ENCODE measurements at places on chromosomes 3 and 15.

GRCh38 chr3:24235121-24235520, 259.5 kb downstream of the THRB start:
- peak; percentile 73 for DNase-seq

DNA sequence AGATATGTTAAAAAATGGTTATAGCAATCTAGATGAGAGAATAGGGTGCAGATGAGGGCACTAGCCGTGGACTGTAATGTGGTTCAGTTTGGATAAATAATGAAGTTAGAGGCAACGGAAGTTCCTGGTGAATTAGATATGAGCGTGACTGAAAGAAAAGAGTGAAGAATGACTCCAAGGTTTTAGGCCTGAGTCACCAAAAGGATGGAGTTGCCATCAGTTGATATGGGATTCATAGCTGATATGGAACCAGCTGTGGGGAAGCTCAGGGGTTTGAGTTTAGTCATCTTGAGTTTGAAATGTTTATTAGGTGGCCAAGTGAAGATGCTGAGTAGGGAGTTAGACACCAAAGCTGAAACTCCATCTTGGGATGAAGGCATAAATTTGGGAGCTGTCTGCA, 66.2 kb downstream of the SSR3 start:
- no peak for DNase-seq

DNA sequence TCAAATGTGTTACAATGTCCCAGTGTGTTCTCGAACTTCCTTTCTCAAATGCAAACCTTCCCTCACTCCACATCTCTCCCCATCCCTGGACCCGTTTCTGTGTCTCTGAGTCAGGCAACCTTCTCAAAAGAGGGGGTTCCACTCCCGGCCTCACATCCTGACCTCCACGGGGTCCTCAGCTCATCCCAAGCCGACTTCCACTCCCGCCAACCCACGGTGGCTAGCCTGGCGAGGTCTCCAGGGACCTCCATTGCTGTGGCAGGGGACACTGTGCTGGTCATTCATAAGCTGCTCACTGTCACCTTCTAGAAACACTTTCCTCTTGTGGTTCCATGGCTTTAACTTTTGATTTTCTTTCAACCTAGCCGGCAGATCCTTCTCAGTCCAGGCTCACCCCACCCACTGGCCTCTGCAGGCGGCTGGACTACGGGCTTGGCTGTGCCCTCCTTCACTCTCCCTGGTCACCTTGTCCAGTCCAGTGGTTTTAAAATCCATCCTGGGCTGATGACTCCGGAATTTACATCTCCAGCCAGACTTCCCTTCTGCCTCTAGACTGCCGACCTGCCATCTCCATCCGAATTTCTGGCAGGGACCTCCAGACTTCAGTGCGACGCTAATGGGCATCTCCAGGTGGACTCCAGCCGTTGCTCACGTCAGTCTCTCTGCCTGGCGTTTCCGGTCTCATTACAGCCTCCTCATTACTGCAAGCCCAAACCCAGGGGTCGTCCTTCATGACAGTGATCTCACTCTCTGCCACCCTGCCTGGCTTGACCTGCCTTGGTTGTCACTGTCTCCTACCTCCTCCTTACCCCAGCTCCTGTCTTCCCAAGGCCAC, 20.0 kb downstream of the ABTB1 start:
- no peak for DNase-seq

DNA sequence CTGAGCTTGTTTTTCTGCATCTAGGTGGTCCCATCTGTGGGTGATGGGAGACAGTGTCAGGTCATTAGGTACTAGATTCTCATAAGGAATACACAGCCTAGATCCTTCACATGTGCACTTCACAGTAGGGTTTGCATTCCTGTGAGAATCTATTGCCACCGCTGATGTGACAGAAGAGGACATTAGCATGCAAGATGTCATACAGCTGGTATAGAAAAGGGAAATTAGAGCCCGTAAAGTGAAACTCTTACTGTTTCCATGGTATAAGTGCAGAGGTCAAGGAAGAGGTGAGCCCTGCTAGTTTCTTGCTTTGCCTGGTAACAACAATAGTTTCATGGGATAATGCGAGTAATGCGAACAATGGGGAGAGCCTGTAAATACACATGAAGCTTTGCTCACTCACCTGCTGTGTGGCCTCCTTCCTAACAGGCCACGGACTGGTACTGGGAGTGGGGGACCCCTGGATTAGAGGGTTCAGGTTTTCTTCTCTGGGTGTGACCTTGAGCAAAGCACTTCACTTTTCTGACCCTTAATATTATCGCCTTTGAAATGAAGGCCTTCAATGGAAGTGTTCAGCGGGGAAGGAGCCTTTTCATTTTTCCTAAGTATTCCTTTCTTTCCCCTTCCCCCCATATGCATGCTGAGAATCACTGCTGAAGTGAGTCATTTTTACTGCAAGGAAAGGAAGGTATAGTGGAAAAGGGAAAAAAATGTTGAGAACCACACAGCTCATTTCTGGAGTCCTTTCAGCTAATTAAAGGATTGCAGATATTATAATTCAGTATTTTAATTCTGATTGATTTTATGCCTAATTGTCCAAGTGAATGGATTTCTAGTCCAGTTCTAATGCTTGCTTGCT, 286.4 kb downstream of the UBE2E2 start:
- no peak for DNase-seq

DNA sequence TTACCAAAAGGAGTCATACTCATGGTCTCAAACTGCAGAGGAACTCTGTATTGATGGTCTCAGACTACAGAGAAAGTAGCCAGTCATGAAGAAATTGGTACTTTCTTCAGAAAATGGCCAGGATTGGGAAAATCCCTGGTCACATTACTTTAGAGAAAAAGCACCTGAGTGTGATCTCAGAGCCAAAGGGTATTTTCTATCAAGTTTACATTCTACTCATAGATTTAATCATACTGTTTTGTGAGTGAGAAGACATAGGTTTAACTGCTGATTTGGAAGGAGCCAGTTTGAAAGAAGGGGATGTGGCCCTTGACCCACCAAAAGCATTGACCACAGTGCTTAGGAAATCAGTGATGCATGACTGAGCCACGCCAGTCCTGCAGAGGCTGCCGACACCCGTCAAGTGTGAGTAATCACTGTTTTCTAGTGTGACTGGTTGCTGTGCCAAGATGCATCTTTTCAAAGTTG, 203.6 kb downstream of the AKAP13 start:
- DNase-seq = no peak

DNA sequence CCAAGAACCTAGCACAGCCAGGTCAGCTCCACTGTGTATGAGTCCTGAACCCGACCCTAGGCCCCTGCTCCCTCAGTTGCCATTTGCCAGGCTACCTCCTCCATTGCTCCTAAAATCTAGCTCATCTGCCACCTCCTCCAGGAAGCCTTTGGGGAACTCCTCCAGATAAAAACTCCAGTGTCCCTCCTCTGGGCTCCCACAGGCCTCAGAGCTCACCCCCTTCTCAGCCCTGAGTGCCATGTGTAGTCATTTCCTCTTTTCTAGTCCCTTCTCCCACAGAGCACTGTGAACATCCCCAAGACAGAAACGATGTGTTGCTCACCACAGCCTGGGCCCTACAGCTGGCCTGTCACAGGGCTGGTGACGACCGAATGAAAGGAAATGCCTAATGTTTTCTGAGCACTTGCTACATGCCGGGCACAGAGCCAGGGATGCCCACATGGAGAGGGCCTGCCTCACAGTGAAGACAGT, 61.0 kb downstream of the IQSEC1 start:
- DNase-seq = no peak

- DNase-seq = no peak
These were observed 972 bp downstream of the UBA5 start for GRCh38 chr3:132661101-132661500.

DNA sequence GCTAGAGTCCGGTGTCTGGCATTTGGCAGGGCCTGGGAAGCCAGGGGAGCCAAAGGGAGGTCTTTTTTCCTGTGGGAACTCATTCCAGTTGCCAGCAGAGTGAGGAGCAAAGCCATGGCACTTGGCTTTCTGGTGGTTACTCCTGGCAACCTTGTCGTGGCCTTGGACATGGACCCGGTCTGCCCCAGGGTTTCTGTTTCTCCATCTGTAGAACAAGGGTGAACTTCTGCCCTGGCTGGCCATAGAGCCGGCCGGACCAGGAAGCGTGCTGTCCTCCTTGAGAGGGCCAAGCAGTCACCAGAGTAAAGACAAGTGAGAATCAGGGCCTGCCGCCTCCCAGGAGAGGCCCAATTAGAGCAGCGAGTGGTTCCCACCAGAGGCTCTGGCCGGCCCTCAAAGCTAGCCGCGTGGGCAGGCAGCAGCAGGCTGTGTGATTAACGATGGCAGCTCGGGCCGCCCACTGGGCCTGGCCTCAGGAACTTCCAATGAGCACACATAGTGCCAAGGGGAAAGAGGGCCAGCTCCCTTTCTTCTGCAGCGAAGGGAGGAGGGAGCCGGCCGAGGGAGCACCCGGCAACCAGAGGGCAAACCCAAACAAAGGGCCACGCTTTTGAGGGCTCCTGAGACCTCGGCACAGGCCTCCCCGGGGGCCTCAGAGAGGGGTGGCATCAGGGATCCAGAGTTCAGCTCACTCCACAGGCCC, 29.1 kb upstream of the ELP6 start:
- no peak for DNase-seq

- DNase-seq = no peak
These were observed 344.8 kb upstream of the GRM7 start for GRCh38 chr3:6516143-6516542.

DNA sequence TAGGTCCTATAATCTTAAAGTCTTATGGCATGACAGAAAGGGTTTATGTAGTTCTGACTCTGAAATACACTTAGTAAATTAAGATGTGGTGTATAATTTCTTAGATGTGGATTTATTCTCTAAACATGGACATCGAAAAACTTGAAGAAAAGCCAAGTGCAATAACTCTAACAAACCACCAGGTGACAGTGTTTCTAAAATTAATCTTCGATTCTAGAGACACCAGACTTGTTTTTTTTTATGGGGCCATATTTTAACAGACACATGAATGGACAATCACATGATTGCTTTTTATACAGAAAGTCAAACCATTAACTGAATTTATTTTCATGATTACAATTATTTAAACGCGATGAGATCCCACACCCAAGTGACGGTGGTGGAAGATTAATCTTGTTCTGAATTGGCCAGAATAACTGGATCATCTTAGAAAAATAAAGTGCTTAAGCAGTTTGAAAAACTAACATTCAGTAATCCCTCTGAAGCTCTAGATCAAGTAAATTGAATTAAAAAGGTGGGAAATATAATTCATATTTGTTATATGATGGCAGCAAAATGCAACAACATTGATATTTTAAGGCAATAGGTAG, 305.1 kb downstream of the LSAMP start:
- DNase-seq = no peak

- no peak for DNase-seq
These were observed 36.9 kb upstream of the FRMD4B start for GRCh38 chr3:69422751-69423150.

GRCh38 chr3:69360690-69361089, 25.2 kb downstream of the FRMD4B start:
- DNase-seq = no peak

- no peak for DNase-seq
These were observed 151.3 kb downstream of the CFAP20DC start for GRCh38 chr3:58898513-58898912.

- DNase-seq = peak; percentile 82
These were observed 187.7 kb downstream of the SATB1 start for GRCh38 chr3:18237251-18238005.

DNA sequence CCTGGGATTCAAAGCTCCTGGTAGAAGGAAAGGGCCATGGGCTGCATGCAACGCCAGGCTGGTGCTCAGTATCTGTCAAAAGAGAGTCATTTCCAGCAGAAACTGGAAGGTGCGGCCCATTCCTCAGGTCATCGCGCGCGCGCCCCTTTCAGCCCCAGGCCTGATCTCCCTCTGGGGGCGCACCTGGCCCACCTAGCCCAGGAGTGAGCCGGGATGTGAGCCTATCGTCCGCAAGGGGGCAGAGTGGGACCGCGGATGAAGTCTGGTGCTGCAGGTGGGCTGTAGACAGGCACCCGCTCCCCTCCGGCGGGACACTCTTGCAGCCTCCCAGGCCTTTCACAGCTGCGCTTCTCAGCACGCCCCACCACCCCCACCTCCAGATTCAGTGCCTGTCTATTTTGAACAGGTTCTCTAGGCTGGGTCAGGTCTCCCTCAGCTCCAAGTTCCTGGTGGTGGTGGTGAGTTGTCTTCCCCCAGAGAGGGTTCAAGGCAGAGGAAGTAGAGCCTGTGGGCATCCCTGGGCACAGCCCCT, 5.8 kb upstream of the RPL29 start:
- no peak for DNase-seq

DNA sequence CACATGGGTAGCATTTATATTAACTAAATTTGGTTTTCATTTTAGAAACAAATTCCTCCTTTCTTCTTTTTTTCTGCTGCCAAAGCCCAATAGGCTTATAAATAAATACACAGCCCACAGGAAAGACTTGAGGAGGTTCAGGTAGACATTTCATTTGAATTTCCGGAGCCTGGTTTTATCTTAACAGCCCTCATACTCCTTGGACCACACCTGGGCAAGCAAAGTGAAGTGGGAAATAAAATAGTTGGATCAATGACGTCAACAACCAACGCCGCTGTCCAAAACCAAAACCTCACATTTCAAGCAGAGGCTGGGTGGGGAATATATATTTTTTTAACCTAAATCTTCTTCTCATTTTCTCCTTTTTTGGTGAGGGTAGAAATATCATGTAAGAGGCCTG, 53.2 kb downstream of the RFTN1 start:
- no peak for DNase-seq

DNA sequence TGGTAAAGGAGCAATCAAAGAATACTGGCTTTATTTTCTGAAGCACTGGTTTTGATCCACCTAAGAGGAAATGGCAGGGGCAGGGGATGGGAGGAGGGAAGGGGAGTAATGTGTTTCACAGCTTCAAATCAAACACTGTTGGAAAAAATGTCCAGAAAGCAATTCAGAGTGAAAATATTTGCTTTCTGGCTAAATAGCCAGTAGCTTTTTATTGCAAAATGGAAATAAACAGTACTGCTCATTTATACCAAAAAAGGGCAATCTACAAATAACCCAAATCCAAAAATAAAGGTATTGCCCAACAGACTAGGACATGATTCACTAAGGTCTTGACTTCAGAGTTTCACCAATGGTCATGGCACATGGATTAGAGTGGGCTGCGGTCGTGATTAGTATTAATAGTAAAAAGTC, 279.3 kb upstream of the THBS1 start:
- DNase-seq = no peak

DNA sequence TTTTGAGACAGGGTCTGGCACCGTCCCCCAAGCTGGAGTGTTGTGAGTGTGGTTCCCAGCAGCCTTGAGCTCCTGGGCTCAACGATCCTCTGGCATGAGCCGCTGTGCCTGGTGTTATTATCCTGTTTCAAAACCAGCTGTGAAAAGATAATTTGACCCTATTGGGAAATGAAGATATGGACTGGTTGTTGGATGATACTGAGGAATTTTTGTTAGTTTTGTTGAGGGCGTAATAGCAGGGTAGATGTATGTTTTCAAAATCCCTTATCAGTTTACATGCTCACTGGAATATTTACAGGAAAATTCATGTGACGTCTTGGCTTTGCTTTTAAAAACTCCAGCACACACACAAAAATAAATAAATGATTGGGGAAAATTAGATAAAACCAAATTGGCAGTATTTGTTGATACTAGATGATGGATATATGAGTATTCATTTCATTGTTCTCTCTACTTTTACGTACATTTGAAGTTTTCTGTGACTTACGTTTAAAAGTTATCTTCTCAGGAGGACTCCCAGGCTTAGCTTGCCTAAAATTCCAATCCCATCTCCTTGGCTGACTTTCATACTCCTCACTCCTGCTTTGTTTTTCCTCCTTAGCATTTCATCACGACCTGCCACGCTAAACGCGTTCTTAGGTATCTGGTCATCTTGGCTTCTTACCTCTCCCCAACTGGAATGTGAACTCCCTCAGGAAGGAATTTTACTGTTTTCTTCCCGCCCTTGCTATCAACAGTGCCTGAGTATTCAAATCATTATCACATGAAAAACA, 56.8 kb upstream of the TFRC start:
- no peak for DNase-seq

GRCh38 chr15:67831363-67831762, 6.1 kb downstream of the SKOR1 start:
- DNase-seq = no peak
